ENCODE measurements at places on chromosomes 4 and X.

- no peak for DNase-seq
These were observed 508.6 kb upstream of the EPHA5 start for GRCh38 chr4:66178906-66179305.

DNA sequence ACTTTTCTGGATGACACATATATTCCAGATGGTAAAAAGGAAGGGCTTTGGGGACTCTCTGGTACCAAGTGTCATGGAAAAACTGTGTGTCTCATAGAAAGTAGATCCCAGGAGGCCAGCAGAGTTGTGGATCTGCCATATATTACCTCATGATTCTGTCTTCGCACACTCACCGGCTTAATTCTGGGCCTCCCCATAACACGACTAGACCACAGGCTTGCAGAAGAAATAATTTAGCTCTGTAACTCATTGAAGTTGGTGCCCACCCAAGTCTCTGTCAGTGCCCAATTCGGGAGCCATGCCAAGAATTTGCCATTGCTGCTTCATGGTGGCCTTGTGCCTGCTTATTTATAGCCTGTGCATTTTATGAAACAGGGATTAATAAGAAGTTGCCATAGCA is 104.5 kb downstream of the AR start:
- DNase-seq = no peak

GRCh38 chrX:101415180-101416145 is 7.4 kb downstream of the HNRNPH2 start:
- no peak for DNase-seq

DNA sequence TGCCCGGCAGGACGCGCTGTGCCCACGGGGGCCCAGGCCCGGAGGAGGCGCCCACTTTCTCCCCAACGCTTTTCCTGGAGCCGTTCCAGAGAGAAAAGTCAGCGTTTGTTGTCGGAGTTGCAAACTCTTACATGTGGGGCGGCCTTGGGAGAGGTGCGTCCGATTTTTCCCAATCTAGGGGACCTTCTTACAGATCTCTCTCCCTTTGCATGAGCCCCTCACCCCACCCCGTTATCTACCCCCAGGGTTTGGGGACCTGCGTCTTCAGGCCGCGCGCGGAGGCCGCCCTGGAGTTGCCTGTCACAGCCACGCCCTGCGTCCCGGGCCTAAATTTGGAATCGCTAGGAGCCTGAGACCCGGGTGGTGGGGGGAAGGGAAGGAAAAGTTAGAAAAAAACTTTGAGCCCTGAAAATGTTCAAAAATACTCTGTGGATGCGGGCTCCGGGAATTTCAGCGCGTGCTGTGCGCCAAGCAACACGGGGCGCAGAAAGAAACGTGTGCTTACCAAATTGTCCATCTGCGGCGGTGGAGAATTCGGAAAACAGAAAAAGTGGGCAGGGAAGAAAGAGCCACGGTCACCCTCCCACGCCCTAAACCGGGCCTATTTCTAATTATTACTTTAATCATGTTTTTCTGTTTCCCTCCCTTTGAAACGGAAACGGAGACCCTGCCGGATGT is 587 bp downstream of the CD99 start:
- no peak for DNase-seq

- no peak for DNase-seq
These were observed 89.4 kb downstream of the IRF2 start for GRCh38 chr4:184384810-184385557.

GRCh38 chr4:30191902-30192301 is 528.3 kb upstream of the PCDH7 start:
- no peak for DNase-seq

DNA sequence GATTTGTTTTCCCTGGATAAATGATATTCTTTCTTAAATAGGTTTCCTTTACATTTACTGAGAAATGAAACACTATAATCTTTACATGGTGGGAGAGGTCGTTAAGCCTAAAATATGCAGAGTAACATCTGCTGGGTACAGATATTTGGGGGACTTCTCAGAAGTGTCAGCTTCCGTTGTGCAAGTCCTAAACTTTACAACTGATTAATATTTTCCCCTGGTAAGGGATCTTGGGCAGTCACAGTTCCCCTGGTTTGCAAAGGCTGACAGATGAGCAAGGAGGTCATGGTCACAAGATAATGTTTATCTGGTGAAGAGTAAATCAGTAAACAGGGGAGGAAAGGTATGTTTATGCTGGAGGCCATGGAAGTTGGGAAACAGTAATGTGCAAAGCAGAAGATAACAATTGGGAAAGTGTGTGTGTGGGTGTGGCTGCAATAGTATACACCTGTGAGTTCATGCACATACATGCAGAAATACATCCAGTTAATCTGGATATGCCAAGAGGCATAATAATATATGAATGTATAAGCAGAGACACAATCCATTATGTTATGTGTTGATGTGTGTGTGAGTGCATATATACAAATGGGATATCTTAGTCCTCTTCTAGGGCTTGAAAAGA is 508.2 kb upstream of the FAM241A start:
- DNase-seq = no peak

Data from stimulated activated CD4-positive, alpha-beta T cell treated with anti-CD3 and anti-CD28 coated beads, Interleukin-12 subunit alpha, Interleukin-12 subunit beta, amount 100 ng/mL, for 24 hours (primary cell).